Stimulated activated CD4-positive, alpha-beta T cell treated with anti-CD3 and anti-CD28 coated beads, Interleukin-12 subunit alpha, Interleukin-12 subunit beta, amount 100 ng/mL, for 24 hours (primary cell): ENCODE measurements at places on chromosomes 12 and 14.

- DNase-seq, result no peak
Observed at GRCh38 chr12:46674129-46674528, 151.7 kb downstream of the SLC38A4 start.

- DNase-seq, result no peak
Observed at GRCh38 chr12:41034686-41035085, 153.4 kb upstream of the PDZRN4 start.

- DNase-seq, result no peak
Observed at GRCh38 chr14:51069055-51069454, 25.9 kb downstream of the TRIM9 start.

GRCh38 chr12:95386051-95386450 lies 87.9 kb upstream of the METAP2 start:
- no peak for DNase-seq

DNA sequence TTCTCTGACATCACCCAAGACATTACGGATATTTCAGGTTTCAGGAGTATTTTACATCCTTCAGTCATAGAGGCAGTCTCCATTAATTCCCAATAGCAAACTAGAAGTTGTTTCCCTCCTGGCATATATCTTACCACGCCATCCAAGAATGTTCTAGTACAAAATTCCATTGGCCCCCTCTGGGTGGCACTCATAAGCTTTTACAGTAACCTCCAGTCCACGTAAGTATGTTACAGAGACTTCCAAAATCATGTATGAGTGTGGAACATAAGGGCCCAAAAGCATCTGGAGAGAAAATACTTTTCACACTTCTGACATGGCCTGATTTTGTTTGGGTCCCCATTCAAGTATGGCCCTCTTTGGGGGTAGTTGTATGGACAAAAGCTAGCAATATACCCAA lies 58.1 kb upstream of the DHRS4 start:
- no peak for DNase-seq

DNA sequence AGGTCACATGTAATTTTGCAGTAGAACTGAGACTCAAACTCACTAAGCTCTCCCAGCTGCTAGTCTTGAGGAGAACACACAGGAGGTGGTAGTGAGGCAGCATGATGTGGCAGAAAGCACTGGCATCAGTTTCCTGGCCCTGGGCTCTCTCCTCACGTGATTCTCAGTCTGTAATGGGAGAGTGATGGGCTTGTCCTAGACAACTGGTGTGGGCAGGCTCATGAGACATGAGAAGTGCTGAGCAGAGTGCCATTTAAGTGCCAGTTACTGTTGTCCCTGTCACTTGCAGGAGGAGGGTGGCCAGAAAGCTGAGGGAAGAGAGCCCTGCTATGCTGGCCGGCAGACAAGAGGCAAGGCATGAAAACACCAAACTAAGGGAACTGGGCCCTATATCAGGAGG lies 48.5 kb upstream of the OVCH1 start:
- DNase-seq, result no peak

- DNase-seq, result no peak
Observed at GRCh38 chr12:84912198-84913128, at the start of gene SLC6A15. Gene SLC6A15 (minus strand): TSS chr12:84912799. CDS start chr12:84892120, 20,679 bp downstream.

DNA sequence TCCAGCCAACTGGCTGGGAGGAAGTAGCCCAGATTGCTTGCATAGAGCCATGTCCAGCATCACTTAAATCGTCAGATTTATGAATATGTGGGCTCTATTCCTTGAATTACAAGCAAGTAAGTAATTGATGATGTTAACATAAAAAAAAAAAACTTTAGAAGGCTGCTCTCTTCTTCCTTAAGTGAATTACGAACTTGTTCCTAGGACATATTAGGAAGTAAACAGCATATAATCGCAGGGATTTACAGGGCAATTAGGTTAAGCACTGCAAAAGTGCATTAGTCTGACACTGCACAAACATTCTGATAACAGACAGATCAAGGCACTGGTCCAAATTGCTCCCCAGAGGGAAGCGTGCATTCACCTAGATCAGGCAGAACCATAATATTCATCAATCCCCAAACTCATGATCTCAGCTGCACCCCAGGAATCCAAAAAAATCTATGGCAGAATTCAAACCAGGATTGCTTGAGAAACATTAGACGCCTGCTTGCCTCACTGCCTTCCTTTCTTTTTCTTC lies 293.2 kb downstream of the TMEM132D start:
- no peak for DNase-seq

DNA sequence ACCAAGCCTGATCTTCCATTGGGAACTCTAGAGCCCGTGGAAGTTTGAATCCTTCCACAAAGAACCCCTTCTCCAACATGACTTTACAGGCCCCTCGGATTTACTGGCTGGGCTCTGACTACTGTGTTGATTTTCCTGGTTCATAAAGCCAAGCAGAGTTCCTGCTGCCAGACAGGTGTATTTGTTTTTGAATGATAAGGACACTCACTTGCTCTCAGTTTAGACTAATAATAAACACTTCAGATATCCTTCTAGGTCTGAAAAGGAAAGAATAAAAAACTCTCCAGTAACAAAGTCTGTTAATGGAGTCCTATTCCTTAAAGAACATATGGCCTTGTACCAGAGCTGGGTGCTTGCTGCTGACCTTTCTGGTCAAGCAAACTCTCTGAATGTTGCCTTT lies 31.0 kb downstream of the SIX1 start:
- DNase-seq, result no peak

DNA sequence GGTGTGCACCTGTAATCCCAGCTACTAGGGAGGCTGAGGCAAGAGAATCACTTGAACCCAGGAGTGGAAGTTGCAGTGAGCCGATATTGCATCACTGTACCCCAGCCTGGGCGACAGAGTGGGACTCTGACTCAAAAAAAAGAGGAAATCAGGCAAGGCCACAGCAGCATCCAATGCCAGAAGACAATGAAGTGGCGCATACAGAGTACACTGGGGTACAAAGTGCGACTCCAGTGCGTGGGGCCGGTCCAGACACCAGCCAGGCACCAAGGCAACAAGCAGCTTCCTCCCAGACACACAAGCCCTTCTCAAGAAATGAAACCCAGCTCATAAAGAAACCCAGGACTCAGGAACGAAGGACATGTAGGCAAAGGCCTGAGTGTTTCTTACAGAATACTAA lies 28.2 kb downstream of the TTC7B start:
- no peak for DNase-seq

DNA sequence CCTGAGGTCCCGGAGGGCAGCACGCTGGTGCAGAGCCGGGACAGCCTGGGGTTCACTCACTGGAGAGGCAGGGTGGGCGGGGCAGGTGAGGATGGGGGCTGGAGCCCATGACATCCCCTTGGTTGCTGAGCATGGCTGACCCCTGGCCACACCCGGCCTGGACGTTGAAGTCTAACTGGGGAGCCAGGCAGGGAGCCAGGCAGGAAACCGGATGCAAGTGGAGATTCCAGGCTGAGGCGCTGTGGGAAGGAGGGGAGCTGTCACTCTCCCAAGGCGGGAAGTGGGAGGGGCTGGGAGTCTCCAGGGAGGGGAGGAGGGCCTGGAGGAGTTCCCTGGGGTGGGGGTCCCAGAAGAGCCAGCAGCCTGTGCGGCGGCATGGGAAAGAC lies 7.7 kb upstream of the INF2 start:
- DNase-seq, result no peak

DNA sequence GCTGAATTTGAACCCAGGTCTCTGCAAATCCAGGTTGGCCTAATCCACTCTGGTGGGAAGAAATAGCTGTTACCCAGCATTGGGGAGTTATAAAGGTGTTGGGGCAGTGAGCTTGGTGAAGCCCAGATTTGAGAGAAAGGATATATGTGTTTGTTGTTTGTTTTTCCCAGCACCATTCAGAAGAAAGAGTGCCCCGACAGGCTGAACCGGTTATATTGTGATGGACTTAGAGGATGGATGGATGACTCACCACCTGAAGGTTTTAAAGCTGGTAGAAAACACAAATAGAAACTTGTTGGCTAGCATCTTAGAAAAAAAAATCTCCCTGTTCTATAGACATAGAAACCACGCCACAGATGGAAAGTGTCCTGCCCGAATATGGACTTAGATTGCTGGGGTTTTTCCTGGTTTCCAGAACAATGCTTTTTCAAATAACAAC lies 404.6 kb downstream of the MED13L start:
- DNase-seq, result no peak

GRCh38 chr12:15013634-15014179 lies 40.9 kb downstream of the PDE6H start:
- DNase-seq, result no peak

GRCh38 chr12:92109613-92110012 lies 36.0 kb downstream of the BTG1 start:
- no peak for DNase-seq

DNA sequence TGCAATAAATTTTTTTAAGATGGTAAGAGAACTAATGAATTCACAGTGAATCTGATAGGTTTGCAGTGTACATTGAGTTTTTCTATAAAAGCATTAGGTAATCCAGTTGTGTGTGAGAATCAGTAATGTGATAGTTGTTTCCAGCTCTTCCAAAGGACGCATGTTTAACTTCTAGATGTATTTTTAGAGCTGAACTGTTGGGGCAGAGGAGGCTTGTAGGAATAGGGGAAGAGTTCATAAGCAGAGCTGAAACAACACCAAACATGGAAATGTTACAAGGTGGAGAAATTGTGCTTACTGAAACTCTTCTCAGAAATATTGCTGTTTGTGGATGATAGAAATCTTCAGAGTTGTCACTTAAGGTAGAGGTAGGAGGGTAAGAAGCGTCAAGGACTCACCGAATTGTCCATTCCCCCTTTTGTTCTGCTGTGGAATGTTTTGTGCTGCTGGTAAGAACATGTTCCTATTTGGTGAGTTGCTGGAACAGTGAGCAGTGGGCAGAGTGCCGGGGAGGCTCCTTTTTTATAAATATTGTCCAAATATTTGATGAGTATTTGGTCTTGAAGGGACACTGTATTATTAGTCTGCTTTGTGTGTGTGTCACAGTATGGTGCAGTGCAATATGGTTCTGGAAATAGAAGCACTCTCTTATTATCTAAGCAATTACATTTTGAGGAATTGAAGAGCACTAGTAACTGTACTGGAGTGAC lies 76.7 kb downstream of the ANO6 start:
- no peak for DNase-seq

DNA sequence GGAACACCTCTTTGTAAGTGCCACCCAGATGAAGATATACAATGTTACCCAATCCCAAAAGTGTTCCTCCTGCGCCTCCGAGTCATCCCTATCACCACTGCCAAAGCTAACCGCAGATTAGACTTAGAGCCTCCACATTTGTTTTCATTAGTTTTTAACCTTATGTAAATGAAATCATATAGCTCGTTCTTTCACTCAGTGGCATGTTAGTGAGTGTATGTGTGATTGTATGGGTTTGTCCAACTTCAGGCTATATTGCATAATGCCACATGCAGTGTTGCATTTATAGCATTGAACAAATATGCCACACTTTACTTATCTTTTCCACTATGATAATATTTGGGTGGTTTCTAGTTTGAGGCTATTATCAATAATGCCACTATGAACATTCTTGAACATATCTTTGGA lies 18.0 kb downstream of the MAP1LC3B2 start:
- no peak for DNase-seq

GRCh38 chr14:50109342-50109741 lies 7.0 kb downstream of the VCPKMT start:
- DNase-seq, result no peak

GRCh38 chr12:94650143-94651056 lies at the start of gene TMCC3:
Gene TMCC3 (minus strand): TSS chr12:94650557. CDS start chr12:94650430, 127 bp downstream.
- no peak for DNase-seq

- no peak for DNase-seq
Observed at GRCh38 chr14:55730592-55731310, 150.7 kb downstream of the KTN1 start.

DNA sequence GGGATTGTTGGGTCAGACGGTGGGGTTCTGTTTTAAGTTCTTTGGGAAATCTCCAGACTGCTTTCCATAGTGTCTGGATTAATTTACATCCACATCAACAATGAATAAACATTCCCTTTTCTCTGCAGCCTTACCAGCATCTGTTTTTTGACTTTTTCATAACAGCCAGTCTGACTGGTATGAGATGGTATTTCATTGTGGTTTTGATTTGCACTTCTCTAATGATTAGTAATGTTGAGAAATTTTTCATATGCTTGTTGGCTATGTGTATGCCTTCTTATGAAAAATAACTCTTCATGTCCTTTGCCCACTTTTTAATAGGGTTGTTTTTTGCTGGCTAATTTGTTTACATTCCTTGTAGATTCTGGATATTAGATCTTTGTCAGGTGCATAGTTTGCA lies 140.8 kb upstream of the CNTN1 start:
- DNase-seq, result no peak

DNA sequence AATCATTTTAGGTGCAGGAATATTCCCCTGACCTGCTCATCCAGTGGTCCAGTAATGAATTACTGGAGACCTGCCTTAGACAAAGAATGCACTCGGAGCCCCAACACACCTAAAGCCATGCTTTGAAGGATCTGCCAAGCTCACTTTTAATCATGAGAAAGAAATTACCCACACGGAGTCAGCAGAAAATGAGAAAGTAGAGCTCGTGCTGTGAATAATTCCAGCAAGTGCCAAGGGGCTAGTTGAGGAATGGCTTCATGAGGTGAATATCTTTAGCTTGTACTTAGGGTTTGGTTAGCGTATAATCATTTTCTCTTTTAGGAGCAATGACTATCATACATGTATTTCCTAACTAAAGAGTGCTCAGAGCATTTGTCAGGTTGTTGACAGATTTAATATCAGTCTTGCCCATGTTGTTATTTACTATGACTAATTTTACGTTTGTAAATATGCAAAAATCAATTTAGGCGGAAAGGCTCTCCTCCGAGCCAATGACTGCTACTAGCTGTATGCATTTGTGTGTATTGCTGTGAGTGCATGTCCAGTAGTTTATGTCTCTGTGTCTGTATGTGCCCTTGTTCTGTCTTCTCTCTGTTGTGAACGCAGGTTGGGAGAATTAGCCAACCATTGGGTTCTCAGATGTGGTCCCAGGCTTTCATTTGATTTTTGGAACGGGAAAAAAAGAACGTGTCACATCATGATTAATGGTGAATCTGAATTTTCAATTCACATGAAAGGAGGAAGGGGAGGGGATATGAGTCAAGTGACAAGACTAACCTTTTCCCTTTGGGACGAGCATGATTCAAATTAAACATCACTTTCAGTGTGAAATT lies 98.4 kb downstream of the RMST start:
- no peak for DNase-seq

DNA sequence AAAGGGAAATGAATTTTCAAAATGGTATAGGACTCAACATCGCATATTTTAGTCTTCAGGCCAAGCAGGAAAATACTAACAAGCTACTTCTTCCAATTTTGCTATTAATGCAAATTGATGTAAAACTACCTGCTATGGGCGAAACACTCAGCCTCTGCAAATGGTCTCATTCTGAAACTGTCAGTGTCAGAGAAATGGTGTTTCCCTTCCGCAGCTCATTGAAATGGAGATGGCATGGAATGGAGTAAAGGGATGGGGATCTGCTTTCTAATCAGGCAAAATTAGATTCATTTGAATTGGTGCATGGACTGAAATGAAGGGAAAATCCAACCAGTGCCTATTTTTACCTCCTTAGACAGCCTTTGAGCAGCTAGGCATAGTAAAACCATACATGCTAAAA lies 80.4 kb upstream of the EEA1 start:
- DNase-seq, result no peak

- no peak for DNase-seq
Observed at GRCh38 chr12:52321418-52321817, 220 bp upstream of the KRT83 start.
